Stimulated activated CD4-positive, alpha-beta T cell treated with anti-CD3 and anti-CD28 coated beads, Interleukin-1b, Interleukin-23, amount 100 ng/mL, for 1 hour (primary cell): ENCODE measurements at places on chromosomes 11 and 22.

GRCh38 chr11:92828556-92828955, 140.9 kb upstream of the MTNR1B start:
- DNase-seq = no peak

- no peak for DNase-seq
Measured at GRCh38 chr11:75655605-75656004, 13.2 kb downstream of the MAP6 start.

GRCh38 chr11:45472716-45473317, 186.7 kb upstream of the SYT13 start:
- DNase-seq = no peak

DNA sequence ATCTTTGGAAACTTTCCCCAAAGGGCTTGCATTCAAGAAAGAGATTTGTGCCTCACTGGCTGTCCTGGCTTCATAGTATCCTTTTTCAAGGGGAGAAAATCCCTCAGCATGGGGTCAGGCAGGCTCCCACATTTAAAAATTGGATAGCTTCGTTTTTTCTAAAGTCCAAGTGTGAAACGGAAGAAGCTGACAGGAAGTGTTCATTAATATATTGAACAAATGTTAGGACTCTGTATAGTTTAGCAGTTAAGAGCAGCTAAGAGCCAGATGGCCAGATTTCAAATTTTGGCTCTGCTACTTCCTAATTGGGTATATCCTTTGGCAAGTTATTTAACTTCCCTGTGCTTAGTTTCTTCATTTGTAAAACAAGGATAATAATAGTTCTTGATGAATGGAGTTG, 354.9 kb upstream of the FAT3 start:
- DNase-seq = no peak

DNA sequence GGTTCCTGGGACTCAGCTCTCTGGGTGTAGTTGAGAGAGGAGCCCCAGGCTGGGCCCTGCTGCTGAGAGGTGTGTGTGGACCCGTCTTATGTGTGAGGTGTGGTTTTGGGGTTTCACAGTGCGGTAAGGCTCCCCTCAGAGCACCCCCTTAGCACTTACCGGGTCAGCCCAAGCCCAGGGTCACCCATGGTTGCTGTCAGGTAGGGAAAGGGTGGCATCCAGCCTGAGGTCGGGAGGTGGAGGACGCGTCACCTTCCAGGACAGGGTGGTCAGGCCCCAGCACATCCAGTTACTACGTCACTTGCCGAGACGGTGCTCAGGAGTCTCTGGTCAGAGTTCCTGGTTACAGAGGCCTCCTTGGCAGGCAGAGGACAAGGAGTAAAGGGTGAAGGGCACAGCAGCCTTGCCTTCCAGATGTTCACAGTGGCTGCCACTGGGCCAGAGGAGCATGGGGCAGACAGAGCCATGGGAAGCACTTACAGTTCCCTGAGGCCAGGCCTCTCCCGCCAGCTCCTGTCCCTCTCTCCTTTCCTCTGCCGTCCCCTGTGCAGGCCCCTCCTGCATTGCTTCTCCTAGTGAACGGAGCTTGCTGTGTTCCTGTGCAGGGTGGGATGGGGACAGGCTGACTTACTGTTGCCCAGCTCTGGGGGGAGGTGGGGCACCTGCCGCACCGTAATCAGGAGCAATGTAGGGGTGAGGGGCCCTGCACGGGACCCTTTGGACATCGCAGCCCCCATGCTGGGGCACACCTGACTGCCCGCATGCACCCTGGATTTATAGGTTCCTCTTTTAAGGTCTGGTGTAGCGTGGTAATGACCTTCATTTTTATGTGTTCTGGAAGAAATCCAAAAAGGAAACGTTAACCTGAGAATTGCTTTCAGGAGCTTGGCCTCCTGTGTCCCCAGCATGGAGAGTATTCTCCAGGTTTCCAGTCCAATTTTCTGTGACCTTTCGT, 285.9 kb downstream of the TBC1D22A start:
- DNase-seq = no peak

- no peak for DNase-seq
Measured at GRCh38 chr22:40834619-40835018, 15.5 kb upstream of the SLC25A17 start.

GRCh38 chr11:43119275-43119970, 192.4 kb upstream of the API5 start:
- DNase-seq = no peak

- DNase-seq = no peak
Measured at GRCh38 chr11:114569801-114570200, 10.1 kb upstream of the NXPE1 start.

DNA sequence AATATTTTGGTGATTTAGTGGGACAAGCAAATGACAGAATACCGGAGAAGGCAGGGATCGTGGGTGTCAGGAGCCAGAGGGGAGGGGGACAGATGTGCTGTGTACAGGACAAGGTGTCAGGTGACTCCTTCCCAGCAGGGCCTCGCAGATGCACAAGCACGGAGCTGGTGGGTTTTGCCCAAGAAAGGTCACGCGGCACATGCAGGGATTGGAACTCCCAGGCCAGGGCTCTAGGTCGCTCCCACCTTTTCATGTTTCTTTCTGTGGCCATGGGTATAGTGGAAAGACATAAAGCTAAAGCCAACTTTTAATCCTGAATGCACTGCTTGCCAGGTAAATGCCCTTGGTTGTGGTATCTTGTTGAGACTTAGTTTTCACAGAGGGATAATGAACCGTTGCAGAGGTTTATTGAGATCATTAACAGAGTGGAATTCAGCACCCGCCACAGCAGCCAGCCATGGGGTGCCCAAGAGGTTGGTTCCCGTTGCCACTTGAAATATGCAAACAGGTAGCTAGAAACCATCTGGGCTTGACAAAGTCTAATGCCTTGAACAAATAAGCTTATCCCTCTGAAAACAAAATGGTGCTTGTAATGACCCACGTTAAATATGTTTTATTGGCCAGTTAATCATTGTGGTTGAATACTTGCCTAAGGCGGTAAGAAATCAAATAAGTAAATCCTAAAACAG, 10.1 kb downstream of the C22orf23 start:
- no peak for DNase-seq

- no peak for DNase-seq
Measured at GRCh38 chr22:20963201-20964052, 3.6 kb upstream of the AIFM3 start.

DNA sequence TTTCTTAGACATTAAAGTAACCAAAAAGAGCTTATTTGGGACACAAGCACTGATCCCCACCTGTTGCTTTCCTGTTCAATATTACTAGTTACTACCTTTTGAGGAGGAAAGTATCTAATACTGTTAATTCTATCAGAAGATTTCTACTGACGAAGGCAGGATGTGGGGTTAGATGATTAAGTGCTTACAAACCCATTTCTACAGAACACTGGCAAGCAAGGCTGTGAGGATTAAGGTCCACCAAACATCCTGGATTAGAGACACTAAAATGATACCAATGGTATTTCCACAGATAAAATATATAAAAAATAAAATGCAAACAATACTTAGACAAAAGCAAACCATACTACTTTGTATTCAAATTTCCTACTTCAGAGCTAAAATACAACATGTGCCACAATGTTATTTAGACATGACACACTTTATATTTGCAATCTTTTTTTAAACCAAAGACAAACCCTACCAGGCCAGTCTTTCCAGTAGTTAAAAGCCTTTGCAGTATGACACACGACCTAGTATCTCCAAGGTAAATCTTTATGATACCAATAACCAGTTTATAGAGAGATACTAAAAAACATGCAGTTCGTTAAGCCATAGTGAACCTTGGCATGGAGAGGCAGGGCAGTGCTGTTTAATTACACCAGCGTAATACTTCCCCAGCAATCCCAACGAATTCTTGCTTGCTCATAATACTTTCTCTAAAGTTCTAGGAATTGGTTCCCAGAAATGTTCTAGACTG, 71.2 kb upstream of the TP53AIP1 start:
- DNase-seq = no peak

- DNase-seq = no peak
Measured at GRCh38 chr11:125070699-125071254, 7.7 kb downstream of the SLC37A2 start.

DNA sequence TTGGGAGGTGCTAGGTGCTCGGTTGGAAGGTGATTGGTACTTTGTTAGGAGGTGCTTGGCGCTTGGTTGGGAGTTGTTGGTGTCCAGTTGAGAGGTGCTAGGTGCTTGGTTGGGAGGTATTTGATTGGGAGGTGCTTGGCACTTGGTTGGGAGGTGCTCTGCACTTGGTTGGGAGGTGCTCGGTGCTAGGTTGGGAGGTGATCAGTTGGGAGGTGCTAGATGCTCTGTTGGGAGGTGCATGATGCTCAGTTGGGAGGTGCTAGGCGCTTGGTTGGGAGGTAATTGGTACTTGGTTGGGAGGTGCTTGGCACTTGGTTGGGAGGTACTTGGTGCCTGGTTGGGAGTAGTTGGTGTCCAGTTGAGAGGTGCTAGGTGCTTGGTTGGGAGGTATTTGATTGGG, 40.2 kb downstream of the LRP5 start:
- DNase-seq = no peak

GRCh38 chr22:44298406-44299091, 14.2 kb downstream of the SHISAL1 start:
- DNase-seq = no peak

DNA sequence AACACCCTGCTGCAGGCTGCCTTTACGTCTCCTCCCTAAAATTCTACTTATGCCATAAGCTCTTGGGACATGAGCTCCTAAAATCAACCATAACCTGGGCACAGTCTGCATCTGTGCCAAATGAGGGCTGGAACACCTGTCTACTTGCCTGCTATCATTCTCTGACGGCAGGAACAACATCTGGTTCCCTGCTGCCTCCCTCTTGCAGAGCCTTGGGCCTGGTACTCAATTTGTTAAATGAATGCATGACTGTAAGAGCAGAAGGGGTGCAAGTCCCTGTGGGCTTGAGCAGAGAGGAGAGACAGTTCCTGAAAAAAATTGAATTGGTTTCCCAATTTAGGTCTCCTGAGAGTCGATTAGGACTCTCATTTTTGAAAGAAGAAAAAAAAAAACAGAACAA, 66.7 kb upstream of the CSNK2A3 start:
- DNase-seq = no peak

DNA sequence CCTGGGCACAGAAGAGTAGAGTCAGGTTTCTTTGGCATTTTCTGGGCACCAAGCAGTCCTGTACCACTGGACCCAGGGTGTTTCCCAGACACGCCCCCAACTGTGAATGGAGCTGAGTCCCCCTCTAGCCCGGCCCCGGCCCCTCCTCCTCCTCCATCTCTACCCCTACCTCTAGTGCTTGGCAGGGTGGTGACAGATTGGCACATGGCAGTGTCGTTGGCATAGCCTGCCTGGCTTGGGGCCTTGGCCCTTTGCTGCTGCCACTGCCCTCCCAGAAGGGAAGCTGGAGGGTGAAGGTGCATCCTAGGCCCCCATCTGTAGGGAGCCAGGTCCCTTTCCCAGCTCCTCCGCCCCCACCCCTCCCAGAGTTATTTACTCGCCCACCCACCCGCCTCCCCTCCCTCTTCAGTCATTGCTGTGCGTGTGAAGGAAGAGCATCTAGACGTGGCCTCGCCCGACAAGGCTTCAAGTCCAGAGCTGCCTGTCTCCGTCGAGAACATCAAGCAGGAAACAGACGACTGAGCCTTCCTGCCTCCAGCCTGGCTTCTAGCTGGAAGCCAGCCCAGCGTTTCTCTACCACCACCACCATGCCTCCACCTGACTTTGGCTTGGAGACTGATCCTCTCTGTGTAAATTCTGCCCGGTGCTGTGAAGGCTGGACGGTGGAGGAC, 10.9 kb downstream of the CHADL start:
- DNase-seq = no peak

GRCh38 chr11:67024410-67024809, 1.5 kb downstream of the SYT12 start:
- DNase-seq = no peak

DNA sequence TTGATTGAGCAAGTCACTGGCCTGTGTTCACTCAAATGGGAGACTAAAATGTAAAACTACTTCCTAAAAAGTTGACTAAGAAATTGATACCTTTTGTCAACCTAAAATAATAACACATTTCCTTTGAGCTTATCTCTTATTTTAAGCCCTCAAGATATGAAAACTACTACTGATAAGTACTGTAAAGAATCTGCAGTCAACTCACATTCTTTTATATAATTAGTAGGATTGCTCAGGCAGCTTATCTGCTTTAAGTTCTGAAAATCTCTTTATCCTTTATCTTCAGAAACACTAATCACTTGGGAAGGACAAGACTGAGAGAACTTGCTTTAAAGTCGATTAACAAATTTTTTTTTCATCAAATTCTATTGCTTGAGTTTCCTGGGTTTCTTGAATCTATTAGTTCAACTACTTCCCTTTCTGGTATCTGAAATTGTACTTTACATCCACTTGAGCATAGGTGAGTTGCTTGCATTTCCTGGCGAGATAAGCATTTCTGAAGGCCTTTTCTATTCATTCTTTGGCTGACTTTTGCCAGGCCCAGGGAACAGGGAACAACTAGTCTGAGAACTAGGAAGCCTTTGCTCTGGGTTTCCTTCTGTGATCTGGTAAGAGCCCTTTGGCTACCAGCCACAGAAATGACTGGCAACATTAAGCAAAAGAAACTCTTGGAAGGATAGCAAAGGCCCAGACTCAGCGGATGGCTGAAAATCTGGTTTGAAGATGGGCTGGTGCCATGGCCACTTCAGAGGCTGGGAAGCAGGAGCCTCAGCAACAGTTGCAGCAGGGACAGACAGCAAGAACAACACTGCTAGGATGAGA, 19.3 kb upstream of the CSRP3 start:
- DNase-seq = no peak

GRCh38 chr11:111077530-111078322, 167.8 kb upstream of the POU2AF2 start:
- DNase-seq = no peak

DNA sequence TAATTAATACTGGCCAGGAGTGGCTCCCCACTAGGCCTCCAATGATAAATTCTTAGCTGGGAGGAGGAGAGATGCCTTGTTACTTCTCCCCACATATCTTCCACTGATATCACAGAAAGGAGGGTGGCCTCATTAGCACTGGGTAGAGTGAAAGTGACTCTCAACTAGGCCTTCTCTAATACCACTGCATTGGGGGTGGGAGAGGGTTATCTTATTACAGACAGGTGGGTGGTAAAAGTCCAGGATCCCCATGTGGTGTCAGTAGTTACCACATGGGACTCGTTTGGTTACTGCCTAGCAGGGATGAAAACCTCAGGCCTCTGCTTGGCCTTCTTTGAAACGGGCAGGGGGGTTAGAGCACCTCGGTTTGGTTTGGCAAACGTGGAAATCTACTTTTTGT, 167.3 kb downstream of the UVRAG start:
- no peak for DNase-seq

DNA sequence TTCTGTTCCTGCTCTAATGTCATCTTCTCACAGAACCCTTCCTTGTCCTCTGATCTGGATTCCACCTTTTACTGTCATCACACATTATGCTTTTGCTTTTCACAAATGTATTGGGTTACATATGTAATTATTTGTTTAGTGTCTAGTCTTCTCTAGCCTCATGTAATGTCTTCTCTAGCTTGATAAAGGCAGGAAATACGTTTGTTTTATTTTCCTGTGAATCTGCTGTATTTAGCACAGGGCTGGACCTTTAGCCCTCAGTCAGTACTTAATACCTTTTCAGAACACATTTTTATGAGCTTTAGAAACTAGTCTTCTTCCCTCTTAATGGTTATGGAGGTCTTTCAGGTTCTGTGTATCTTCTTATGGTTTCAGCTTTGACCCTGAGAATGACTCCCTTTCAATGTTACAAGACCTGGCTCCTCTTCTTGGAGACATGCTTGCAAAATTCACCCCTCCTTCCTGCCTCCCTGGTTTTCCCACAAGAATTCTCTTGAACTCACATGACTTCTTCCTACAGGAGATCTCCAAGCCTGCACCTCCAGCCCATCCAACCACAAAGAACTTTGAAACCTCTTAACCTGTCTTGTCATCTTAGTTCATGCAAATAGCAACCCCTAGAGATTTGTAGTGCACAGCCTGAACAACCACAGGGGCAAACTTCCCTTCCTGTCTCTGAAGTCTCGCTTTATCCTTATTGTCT, 132.7 kb upstream of the DDI1 start:
- no peak for DNase-seq

- DNase-seq = no peak
Measured at GRCh38 chr11:31809541-31809856, 1.6 kb downstream of the PAX6 start.
